ENCODE measurements at places on chromosomes 5 and 9.

DNA sequence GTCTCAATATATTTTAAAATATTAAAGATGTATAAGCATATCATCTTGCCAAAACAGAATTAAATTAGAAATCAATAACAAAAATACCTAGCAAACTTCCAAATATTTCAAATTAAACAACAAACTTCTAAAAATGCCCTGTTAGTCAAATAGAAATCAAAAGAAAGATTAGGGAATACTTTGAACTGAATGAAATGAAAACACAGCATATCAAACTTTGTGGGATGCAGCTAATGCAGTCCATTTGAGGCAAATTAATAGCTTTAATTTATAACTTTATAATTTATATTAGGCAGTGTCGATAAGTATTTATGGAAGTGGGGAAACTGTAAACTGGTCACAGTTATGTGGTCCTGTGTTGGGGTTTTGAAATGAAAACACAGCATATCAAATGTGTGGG is 17.1 kb downstream of the SLC6A3 start:
- no peak for DNase-seq

DNA sequence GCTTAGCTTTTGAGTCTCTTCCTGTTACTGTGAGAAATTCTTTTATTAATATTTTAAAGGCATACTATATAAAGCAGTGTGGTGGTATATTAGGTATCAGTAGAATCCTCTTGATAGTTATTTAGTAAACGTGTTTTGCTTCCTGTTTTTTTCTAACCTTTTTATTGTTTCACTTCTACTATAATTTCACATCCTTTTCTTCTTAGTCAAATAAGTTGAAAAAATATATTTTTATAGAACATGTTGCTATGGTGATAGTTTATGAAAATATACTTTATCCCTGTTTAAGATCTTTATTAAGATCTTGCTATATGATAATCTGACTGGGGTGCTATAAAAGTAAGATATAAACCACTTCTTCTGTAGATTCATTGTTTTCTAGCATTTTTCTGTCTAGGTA is 2.1 kb downstream of the POLK start:
- no peak for DNase-seq

- DNase-seq: no peak
Measured at GRCh38 chr5:99674101-99674500, 745.3 kb upstream of the CHD1 start.

GRCh38 chr5:170095646-170096045 is 10.1 kb upstream of the FOXI1 start:
- DNase-seq: no peak

- DNase-seq: no peak
Measured at GRCh38 chr9:123682746-123683145, 247.2 kb downstream of the DENND1A start.

DNA sequence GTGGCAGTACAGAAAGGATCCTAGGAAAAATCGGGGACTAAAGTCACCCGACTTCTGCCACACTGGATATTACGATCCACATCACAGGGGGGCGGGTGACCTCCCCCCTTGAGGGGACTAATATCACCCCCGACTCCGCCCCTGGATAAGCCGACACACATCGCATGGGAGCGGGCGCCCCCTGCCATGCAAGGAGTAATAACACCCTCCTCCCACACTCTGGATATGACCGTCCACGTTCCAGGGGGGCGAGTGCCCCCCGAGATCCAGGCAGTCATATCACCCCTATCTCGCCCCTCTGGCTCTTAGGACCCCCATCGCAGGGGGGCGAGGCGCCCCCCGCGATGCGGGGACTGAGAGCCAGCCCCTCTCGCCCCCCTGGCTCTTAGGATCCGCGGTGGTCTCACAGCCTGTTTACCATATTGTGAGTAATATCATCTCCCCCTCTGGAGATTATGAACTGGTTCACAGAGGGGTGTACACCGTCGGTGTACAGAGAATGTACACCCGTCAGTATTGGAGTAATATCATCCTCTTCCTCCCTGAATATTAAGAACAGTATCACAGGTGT is 423.0 kb downstream of the DIRAS2 start:
- DNase-seq: peak; percentile 4

GRCh38 chr5:88226881-88227450 is 41.7 kb downstream of the TMEM161B start:
- no peak for DNase-seq

- no peak for DNase-seq
Measured at GRCh38 chr9:78707080-78707479, 410.2 kb downstream of the PSAT1 start.

DNA sequence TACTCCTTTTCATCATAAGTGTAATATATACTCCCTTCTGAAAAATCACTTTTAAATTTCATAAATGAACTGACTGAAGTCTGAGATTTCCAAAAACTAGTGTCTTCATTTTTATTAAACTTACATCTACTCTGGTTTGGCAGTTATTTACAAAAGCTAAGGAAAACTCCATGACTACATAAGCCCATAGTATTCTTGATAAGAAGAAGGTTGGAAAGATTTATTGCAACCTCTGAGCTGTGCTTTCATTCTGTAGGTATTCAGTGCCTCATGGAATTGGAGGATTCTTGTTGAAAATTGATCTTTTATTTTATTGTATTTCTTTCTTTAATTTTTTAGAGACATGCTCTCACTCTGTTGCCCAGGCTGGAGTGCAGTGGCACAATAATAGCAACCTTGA is 41.7 kb downstream of the GNAQ start:
- no peak for DNase-seq

DNA sequence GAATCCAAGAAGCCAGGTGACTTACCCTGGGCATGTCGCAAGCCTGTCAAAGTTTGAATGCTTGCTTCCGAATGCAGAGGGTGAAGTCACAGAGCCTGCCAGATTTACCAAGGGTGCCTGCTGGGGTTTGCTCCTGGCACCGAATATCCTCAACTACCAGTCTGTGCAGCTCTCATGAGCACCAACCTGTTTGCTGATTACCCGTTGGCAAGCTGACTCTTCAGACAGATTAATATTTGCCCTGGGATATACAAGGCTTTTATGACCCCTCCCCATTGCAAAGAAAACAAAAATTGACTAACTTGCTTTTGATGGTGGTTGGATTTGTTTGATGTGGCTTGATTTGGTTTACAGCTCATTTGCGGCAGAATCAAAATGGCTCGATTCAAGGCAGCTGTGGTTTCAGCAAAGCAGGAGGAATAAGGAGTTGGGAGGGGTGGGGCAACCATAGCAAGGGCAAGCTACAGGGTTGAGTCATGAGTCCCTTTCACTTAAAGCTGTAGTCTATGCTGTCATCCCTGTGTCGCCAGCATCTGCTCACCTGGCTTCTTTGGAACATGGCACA is 82.3 kb upstream of the AGXT2 start:
- DNase-seq: peak; percentile 30

- no peak for DNase-seq
Measured at GRCh38 chr5:7391814-7392692, 3.9 kb upstream of the ADCY2 start.

- DNase-seq: no peak
Measured at GRCh38 chr5:68347536-68347935, 132.0 kb downstream of the PIK3R1 start.

- no peak for DNase-seq
Measured at GRCh38 chr5:89597878-89598277, 714.9 kb upstream of the MEF2C start.

DNA sequence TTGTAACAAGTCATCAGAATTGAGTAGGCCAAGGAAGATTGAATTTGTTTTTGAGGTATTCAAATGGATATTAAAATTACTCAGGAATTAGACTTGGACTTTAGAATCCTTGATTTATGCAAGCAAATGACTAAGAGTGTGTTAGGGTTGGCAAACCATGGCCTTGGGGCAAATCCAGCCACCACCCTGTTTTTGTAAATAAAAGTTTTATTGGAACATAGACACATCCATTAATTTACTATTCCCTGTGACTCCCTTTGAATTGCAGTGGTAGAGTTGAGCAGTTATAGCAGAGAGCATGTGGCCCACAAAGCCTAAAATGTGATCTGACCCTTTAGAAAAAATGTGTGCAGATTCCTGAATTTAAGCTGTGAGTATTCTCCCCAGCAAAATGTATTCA is 115.6 kb downstream of the WDR70 start:
- no peak for DNase-seq

DNA sequence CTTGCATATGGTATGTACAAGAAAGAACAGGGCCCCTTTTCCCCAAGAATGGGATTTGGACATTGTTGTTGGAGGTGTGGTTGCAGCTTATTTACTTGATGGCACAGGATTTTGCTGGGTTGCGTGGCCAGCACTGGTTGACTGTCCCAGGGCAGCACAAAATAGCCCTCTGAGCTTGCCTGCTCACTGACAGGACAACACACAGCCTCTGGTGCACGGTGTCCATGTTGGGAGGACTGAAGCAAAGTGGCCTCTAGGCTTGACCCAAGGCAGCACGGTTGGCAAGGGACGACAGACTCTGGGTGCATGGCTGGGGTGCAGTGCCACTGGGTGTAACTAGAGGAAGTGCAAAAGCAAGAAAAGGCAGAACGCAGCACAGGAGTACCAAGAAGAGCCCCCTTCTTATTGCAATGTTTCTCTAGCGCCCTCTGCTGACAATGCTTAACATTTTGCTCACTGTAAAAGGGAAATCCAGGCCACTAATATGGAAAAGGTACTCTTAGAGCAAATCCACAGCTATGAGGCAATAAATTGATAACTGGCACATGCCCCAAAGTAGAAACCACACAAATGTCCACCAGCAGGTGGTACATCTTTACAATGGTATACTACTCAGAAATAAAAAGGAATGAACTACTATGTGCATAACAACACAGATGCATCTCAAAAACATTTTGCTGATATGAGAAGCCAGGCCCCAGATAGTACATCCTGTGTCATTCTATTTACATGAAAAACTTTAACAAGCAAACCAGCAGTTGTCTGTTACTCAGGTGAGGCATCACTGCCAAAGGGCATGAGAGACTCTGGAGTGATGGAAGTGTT is 47.4 kb upstream of the BARX1 start:
- DNase-seq: no peak

DNA sequence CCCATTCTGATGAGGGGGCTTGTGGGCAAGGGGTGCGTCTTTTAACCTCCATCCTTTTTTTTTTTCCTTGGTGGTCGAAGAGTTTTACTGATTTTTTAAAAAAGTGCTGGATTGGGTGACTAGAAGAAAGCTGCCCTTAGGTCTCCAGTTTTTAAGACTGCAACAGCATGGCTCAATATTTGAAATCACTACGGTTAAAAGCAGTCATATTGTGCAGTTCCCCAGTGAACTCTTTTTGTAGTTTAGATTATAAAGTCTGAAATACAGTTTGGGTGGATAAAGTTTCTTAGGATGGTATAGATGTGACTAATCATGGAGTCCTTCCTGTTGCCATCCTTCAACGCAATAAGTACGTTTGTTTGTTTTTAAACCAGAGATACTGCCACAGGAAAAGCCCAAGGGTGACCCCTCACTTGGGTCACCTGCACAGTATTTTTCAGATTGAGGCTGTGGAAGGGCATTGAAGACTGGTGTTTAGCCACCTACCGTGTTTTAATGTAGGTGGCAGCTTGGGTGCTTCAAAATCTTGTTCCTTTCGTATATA is 520 bp upstream of the DHFR start:
- DNase-seq: no peak

DNA sequence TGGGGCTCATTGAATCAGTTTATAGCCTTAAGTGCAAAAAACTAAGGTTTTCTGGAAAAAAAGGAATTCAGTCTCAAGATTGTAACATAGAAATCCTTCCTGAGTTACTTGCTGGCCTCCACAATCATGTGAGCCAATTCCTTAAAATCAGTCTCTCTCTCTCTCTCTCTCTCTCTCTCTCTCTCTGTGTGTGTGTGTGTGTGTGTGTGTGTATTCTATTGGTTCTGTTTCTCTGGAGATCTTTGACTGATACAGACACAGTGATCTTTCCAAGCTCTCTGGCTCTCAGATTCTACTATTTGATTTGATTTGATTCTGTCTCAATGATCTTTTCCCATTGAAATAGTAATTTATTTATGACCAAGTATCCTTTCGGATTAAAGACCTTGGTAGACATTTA is 74.6 kb downstream of the CFAP95 start:
- no peak for DNase-seq

- DNase-seq: no peak
Measured at GRCh38 chr5:122007546-122007945, 45.8 kb downstream of the SRFBP1 start.

- no peak for DNase-seq
Measured at GRCh38 chr9:123435471-123435870, 79.5 kb downstream of the CRB2 start.

- no peak for DNase-seq
Measured at GRCh38 chr5:61496446-61496845, 164.4 kb downstream of the ZSWIM6 start.

DNA sequence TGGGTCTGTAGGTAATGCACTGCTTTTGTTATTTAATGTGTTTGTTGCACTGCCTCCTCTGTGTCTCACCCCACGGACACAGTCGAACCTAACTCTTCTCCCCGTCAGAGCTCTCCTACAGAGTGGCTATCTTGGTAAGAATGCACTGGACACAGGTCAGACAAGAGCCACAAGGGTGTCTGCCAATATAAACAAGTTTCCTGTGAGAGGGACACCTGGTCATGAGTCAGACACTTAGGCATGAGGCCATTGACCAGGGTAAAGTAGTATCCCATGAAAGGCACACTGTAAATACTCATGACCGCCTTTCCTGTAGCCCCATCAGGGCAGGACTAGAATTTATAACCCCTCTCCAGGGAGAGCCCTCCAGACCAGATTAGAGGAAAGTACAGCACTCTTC is 115.5 kb downstream of the SLC12A2 start:
- no peak for DNase-seq

DNA sequence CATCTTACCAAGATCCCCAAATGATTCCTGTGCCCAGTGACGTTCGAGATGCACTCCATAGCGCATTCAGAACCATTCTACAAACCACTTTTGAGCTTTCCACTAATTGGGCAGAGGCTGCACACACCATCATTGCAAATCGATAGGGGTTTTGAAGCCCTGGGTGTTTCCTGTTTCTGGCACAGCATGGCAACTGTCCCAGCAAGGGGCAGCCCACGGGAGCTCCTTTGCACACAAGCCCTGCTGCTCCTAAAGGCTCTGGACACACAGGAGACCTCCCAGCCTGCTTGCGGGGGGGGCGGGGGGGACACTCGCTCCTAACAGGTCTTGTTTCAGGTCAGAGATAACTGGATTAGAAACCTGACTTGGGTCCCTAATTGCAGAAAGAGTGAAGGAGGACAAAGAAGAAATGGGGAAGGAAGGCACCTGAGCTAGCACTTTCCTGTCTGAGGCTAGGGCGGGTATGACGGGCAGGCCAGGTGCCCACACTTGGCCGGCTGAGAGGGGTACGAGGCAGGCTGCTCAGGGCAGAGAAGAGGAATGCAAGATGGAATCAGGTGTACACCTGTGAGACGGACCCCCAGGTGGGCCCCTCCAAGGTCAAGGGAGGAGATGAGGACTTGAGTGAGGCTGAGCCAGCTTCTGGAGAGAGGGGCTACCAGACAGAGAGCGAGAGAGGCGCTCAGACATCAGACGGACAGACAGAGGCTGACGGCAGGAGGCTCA is 820 bp downstream of the FBP1 start:
- no peak for DNase-seq

DNA sequence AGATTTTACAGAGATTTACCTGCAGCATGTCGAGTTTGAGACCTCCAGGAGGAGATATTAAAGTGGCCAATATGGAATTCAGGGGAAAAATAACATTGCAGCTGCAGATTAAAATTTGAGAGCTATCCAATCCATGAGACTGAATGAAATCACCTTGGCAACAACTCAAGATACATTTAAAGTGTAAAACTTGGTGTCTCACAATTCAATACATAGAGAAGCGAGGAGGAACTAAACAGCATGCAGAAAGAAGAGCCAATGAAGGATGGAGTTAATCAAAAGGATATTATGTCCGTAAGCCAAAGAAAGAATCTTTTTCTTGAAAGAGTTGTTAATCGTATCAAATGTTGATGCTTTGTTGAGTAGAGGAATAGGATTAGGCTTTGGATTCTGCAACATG is 455.1 kb downstream of the CDH18 start:
- no peak for DNase-seq

All from activated T-helper 9 cell treated with anti-CD3 and anti-CD28 coated beads, Interleukin-2, amount 50 U/mL, for 16 hours (primary cell).